ENCODE measurements at places on chromosomes 1 and 21.

- DNase-seq = no peak
These were observed 27.7 kb downstream of the TEX35 start for GRCh38 chr1:178540646-178541045.

- no peak for DNase-seq
These were observed 10.8 kb upstream of the SMAP2 start for GRCh38 chr1:40362699-40363098.

- DNase-seq = peak; percentile 87
These were observed 7.1 kb upstream of the SSBP3 start for GRCh38 chr1:54413295-54413694.

- no peak for DNase-seq
These were observed 40.9 kb downstream of the CLIC4 start for GRCh38 chr1:24786191-24786590.

GRCh38 chr1:1554926-1555915, 14.8 kb upstream of the TMEM240 start:
- no peak for DNase-seq

Data from foreskin melanocyte (primary cell).